Stimulated activated CD8-positive, alpha-beta memory T cell treated with anti-CD3 and anti-CD28 coated beads, Interleukin-15, amount 100 ng/mL, for 1 hour (primary cell): ENCODE measurements at places on chromosomes 12 and 14.

- DNase-seq: no peak
Measured at GRCh38 chr14:75673345-75674035, 12.4 kb downstream of the TTLL5 start.

GRCh38 chr12:127830065-127830460, 436.9 kb upstream of the TMEM132C start:
- no peak for DNase-seq

GRCh38 chr12:96387981-96388380, 12.3 kb downstream of the CDK17 start:
- DNase-seq: no peak

- DNase-seq: no peak
Measured at GRCh38 chr12:121942145-121942718, 23.8 kb downstream of the CFAP251 start.

DNA sequence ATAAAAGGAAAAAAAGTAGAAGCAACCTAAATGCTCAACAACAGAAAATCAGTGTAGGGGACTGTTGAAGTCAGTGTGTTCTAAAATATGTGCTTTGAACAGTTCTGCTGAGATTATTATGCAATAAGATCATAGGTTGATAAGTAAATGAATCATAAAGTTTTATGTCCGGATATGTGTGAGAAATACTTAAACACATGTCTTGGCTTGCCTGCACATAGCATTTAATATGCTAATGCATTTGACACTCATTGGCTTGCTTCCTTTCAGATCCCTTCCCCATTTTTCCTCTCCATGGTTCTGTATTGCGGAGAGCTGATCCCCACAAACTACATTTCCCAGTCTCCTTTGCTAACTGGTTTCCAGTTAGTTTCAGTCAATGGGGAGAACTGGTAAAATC, 573.8 kb upstream of the TBX3 start:
- no peak for DNase-seq

DNA sequence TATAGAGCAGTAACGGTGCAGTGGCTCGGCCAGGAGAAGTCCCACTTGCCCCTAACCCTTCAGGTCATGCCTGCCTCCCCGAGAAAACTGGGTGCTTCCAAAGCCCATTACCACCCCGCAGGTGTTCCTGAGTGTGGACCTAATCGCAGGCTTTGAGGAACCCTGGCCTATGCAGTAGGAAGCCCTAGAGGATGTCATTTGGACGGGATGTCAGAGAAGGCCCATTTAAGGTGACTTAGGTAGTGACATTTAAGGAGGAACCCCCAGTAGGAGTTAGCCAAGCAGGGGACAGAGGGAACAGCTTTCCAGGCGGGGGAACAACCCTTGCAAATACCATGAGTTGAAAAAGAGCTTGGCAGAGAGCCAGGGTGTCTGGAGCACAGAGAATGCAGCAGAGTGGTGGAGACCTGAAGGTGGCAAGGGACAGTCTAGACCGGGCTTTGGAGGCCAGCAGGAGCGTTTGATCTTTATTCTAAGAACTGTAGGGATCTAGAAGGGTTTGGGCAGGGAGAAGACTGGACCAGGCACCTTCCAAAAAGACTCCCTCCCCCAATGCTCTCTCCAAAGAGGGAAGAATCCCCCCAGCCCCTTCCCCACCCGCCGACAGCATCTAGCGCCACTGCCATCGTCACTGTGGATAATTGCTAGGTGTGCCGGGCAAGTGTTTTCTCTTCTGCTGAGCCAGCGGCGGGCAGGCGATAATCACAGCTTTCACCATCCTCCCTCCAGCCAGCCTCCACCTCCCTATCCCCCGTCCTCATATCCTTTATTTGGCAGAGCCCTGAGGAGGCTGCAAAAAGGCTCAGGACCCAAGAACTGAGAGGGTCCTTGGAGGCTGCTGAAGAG, 33.3 kb upstream of the BEGAIN start:
- no peak for DNase-seq

DNA sequence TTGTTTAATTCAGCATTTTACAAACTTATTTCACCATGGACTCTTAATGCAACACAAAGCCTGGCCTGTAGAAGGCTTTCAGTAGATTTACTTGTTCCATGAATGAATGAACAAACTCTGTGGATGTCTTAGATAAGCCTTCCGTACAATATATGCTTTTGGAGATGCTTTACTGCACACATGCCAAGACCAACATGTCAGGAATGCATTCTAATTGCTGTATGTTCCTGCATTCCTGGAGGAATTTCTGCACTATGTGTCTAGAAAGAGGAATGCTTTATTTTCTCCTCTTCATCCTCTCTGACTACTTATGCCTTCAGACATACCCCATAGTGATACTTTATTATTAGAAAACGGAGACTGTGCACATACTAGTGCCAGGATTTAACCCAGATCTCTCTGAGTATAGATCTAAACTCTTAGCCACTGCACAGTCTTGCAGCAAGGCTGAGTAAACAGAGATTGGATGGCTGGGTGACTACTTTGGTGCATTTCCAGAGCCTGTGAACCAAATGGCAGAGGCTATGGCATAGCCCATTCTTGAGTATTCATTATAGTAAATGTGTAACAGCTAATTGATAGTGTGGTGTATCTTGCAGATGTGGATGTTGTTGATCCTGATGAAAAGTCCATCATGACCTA, 108.2 kb downstream of the SYNE2 start:
- no peak for DNase-seq
